ENCODE measurements at places on chromosomes 7 and 10. TPM values are rescaled to one million over a fixed set of nuclear protein-coding genes. Genes with fewer than 3 reads are reported as not detected.

DNA sequence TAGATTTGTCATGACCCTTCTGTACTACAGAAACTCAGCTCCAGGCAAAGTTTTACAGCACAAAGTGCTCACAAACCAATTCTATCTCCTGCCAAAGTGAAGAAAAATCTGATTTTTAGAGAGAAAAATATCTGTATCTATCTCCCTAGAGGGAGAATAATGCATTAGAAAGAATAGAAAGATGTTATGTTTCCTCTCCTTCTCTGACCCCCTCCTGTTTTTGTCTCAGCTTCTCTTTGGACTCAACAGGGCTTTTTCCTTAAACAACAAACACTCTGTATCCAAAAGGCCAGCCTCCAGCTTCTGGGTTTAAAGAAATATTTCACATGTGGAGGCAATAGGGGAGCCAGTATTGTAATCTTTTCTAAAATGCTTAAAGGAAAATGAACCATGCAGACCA lies 627.4 kb downstream of the REEP3 start:
- no peaks in the 10 kb centered on the region for H3K36me3 ChIP-seq
- no peak overlapping the region for H3K27ac ChIP-seq
- no peaks in the 10 kb centered on the region for H3K27me3 ChIP-seq
- no peak for DNase-seq
- H3K4me3 ChIP-seq = no peak overlapping the region

DNA sequence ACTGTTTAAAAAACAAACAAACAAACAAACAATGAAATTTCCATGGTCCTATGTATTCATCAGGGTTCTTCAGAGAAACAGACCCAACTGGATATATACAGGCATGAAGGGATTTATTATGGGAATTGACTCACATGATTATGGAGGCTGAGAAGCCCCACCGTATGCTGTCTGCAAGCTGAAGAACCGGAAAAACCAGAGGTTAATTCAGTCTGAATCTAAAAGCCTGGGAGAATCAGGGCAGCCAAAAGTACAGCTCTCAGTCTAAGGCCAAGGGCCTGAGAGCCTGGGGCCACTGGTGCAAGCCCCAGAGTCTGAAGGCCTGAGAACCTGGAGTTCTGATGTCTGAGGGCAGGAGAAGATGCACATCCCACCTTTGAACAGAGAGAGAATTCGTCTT lies 163.5 kb downstream of the MDFIC start:
- H3K36me3 ChIP-seq = no peaks in the 10 kb centered on the region
- no peaks in the 10 kb centered on the region for H3K27me3 ChIP-seq
- no peak overlapping the region for H3K27ac ChIP-seq
- H3K4me1 ChIP-seq = peaks cover 29% of the 10 kb centered on the region
- DNase-seq = no peak
- H3K4me3 ChIP-seq = no peak overlapping the region

DNA sequence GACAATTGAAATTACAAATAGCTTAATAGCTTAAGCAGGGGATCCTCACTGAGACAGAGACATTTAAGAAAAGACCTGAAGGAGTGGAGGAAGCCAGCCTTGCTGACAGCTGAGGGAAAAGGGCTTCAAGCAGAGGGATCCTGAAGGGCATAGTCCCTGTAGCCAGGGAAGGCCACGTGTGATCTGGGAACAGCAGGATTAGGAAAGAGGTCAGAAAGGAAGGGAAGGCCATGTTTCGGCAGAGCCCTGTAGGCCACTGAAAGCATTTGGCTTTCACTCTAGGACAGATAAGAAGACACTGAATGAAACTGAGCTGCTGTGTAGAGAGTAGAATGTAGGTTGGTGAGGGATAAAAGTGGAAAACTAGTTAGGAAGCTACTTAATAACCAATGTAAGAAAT lies 3.4 kb upstream of the AKR1C8 start:
- no peaks in the 10 kb centered on the region for H3K4me1 ChIP-seq
- no peak for DNase-seq
- H3K27me3 ChIP-seq = no peaks in the 10 kb centered on the region
- H3K27ac ChIP-seq = no peak overlapping the region
- no peaks in the 10 kb centered on the region for H3K36me3 ChIP-seq

DNA sequence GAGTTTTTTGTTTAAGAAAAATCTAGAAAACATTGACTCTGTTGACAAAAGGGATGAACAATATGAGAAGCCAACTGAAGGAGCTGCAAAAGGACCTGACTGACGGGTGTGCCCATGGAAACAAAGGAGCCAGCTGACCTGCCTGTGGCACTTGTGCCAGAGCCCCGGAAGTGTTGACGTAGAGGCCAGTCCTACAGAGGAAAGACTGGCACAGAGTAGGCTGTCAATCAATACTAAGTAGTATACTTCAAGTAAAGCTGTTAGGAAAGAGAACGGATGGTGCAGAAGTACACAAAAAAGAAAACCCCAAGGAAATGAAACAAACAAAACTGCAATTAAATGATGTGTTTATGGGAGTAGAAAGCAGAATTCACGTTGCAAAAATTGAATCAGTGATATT lies 19.0 kb upstream of the ABI1 start:
- H3K4me3 ChIP-seq = no peak overlapping the region
- H3K4me1 ChIP-seq = peaks cover 8% of the 10 kb centered on the region
- H3K27ac ChIP-seq = no peak overlapping the region
- DNase-seq = peak; percentile 81
- H3K27me3 ChIP-seq = no peaks in the 10 kb centered on the region
- H3K36me3 ChIP-seq = no peaks in the 10 kb centered on the region

- H3K27ac ChIP-seq = no peak overlapping the region
- peaks cover 8% of the 10 kb centered on the region for H3K4me1 ChIP-seq
- no peaks in the 10 kb centered on the region for H3K27me3 ChIP-seq
- H3K4me3 ChIP-seq = no peak overlapping the region
These were observed 251.1 kb downstream of the INHBA start for GRCh38 chr7:41451826-41452225.

GRCh38 chr7:113030489-113030888 lies 56.1 kb downstream of the GPR85 start:
- no peaks in the 10 kb centered on the region for H3K4me1 ChIP-seq
- no peaks in the 10 kb centered on the region for H3K36me3 ChIP-seq
- H3K4me3 ChIP-seq = no peak overlapping the region

DNA sequence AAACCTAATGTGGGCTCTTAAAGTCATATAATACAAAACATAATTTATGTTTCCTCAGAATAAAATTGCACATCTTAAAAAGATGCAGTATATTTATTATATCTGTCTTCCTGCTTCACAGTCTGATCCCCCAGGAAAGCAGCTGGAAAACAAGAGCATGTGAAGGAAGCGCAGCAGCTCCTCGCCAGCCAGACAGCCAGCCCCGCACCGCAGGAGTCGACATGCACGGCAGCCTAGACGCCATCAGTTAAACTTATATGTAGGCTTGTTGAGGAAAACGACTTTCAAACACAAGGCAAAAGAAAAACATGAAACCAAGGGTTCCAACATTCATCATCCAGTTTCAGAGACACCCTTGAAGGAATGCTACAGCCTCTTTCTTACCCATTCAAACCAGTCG lies 59.0 kb downstream of the PAXIP1 start:
- H3K27ac ChIP-seq = no peak overlapping the region
- H3K4me3 ChIP-seq = no peak overlapping the region
- no peaks in the 10 kb centered on the region for H3K4me1 ChIP-seq
- peaks cover 10% of the 10 kb centered on the region for H3K36me3 ChIP-seq
- no peaks in the 10 kb centered on the region for H3K27me3 ChIP-seq
- DNase-seq = no peak

- H3K36me3 ChIP-seq = no peaks in the 10 kb centered on the region
- H3K4me1 ChIP-seq = no peaks in the 10 kb centered on the region
- H3K27me3 ChIP-seq = no peaks in the 10 kb centered on the region
- no peak for DNase-seq
These were observed 697.8 kb downstream of the GATA3 start for GRCh38 chr10:8752146-8752843.

- H3K27ac ChIP-seq = no peak overlapping the region
- peaks cover 26% of the 10 kb centered on the region for H3K4me1 ChIP-seq
- H3K36me3 ChIP-seq = no peaks in the 10 kb centered on the region
- H3K4me3 ChIP-seq = no peak overlapping the region
- no peak for DNase-seq
These were observed 38.0 kb downstream of the ADD3 start for GRCh38 chr10:110045772-110046171.

- H3K4me1 ChIP-seq = peaks cover 33% of the 10 kb centered on the region
- no peaks in the 10 kb centered on the region for H3K36me3 ChIP-seq
- H3K27me3 ChIP-seq = no peaks in the 10 kb centered on the region
- DNase-seq = no peak
- no peak overlapping the region for H3K27ac ChIP-seq
- no peak overlapping the region for H3K4me3 ChIP-seq
These were observed 11.6 kb downstream of the PAPSS2 start for GRCh38 chr10:87671139-87671815.

The AFAP1L2 gene
- 10.5 TPM for total RNA-seq

The NOS3 gene
- 4.9 TPM for total RNA-seq

Data from body of pancreas (tissue), 4 donors.